ENCODE measurements at places on chromosomes 6 and 20.

DNA sequence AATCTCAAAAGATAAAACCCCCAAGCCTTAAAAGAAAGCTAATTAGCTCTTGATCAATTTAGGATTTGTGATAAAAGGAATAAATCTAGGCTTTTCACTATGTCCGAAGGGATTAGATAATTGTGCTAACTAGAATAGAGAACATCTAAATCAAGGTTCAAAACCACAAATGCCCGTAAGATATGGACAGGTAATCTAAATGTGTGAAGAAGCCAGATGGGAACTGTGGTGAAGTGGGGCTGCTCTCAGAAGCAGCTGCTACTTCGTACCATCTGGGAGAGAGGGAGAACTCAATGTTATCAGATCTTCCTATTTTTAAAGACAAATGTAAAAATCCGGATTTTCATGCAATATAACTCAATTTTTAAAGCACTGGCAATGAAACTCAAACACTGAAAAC, 44.2 kb downstream of the NCOA6 start:
- DNase-seq: no peak

DNA sequence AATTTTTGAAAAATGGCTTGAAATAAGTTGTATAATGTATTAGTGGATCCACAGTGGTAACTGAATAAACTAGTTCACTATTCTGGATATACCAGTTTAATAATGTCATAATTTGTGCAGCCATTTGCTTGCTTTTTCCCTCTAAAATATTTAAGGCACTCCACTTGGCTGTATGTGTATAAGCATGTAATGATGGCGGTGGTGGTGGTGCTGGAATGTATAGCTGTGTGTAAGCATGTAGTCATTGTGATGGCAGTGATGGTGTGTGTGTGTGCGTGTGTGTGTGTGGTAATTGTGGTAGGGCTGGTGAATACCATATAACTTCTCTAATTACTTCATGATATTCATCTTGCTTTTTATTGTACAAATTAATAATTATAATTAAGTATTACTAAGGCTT, 89.2 kb upstream of the HIVEP1 start:
- no peak for DNase-seq

- DNase-seq: no peak
Observed at GRCh38 chr20:48492715-48493070, 335.1 kb downstream of the PREX1 start.

DNA sequence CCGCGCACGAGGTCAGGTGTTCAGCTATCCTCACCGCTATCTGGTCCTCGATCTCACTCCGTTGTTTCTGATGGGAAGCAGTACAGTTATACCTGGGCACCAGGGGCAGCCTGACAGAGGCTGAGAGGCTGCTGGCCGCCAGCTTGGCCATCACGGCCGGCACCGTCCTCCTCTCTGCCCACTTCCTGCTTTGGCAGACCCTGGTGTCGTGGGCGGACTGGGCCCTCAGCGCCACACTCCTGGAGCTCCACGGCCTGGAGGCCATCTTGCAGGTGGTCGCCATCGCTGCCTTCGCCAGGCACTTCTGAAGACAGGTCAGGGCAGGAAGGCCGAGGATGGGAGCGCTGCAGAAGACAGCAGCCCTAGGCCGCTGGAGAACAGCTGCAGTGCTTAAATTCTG, 35.2 kb downstream of the NHSL1 start:
- DNase-seq: no peak
